Myometrial cell (primary cell): ENCODE measurements at places on chromosomes 16 and 17. TPM values are rescaled to one million over a fixed set of nuclear protein-coding genes. Genes with fewer than 3 reads are reported as not detected.

TTYH2 gene
- 2.3 and 11.8 TPM in 2 replicates for total RNA-seq

MRPL27 gene
- 109 and 135 TPM in 2 replicates for total RNA-seq

TBC1D3I gene
- total RNA-seq: not detected in 2 replicates

HBM gene
- total RNA-seq: not detected in 2 replicates

TCAP gene
- total RNA-seq: under 0.01 and 0.35 TPM in 2 replicates

ZNF469 gene
- 1.7 and 1.8 TPM in 2 replicates for total RNA-seq

NPIPA2 gene
- 0.18 TPM in 1 of 2 replicates, not detected in the other for total RNA-seq

SLC35G6 gene
- total RNA-seq: not detected in 2 replicates

KRTAP9-6 gene
- total RNA-seq: not detected in 2 replicates

NOTUM gene
- total RNA-seq: not detected in 2 replicates

ABCC3 gene
- total RNA-seq: 1.7 and 4.1 TPM in 2 replicates

KRT222 gene
- total RNA-seq: not detected in 2 replicates

NPIPA3 gene
- total RNA-seq: not detected in 2 replicates

MPP3 gene
- 2.9 and 3.5 TPM in 2 replicates for total RNA-seq

SHISA6 gene
- not detected in 2 replicates for total RNA-seq
